Activated naive CD4-positive, alpha-beta T cell treated with anti-CD3 and anti-CD28 coated beads, Interleukin-2, amount 10 ng/mL, durations not matched to agents 7 days and 5 days (primary cell): ENCODE measurements at places on chromosomes 4 and X.
A peak's percentile ranks its signal among the peaks of the same experiment; 100 is the strongest.

GRCh38 chr4:5424901-5425300 is 283.5 kb downstream of the EVC2 start:
- no peak for DNase-seq

DNA sequence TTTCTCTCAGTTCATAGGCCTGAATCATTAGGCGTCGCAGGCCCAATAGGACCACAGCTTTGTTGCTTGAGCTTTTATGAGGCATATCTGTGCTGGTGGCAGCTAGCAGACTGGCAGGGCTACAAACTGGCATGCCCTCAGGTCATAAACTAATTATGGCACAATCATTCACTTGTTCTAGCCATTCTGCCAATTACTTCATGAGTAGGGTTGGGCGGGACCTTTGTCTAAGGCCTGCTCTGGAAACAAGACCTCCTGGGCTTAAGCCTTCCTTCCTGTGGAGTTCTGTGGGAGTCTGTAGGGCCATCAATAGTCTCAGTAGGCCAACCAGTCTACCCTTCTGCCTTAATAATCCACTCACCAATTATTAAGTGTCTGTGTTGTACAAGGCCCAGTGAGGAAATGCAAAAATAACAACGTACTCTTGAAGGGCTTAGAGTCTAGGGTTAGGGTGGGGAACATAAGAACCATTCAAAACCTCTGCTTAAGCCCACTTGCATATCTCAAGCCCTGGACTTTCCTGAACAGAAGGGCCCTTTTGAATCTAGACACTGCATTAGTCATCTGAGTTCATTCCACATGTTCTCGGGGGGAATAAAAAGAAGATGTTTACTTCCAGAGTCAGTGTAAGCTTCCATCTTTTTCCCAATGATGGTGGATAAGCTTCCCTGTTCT is 44.5 kb downstream of the SHROOM4 start:
- DNase-seq, result no peak

DNA sequence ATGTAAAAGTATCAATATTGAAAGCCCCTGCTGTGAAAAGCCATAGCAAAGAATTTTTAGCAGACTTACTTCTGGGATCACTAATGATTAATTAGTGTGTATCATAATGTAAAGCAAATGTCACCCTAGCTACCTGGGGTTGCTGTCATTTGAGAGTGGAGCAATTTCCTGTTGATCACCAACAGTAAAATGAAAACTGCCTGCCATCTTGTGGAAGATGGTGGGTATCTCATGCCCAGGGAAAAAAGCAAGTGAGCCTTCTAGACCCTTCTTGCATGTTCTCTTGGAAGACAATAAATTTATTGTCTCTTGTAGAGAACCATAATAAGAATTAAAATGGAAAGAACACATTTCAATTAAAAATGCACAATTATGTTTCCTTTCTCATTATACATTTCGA is 360.2 kb downstream of the ZIC3 start:
- no peak for DNase-seq

GRCh38 chr4:127634181-127634580 is 1.4 kb downstream of the INTU start:
- no peak for DNase-seq

DNA sequence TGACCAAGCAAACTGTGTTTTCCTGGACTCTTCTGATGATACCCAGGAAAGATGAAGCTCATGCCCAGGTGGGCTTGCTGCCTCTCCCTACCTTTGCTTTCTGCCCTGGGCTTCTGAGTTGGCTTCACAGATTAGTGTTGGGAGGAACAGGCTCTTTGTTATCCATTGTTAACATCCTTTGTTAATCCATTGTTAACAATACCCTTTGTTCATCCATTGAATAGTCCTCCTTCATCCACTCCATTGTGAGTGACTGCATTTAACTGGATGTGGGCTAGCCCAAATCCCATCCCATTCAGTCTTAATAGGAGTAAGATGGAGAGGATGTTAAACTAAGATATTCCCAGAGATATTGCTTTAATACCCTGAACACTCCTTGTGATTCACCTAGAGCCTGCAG is 199.0 kb upstream of the LNX1 start:
- DNase-seq, result no peak

DNA sequence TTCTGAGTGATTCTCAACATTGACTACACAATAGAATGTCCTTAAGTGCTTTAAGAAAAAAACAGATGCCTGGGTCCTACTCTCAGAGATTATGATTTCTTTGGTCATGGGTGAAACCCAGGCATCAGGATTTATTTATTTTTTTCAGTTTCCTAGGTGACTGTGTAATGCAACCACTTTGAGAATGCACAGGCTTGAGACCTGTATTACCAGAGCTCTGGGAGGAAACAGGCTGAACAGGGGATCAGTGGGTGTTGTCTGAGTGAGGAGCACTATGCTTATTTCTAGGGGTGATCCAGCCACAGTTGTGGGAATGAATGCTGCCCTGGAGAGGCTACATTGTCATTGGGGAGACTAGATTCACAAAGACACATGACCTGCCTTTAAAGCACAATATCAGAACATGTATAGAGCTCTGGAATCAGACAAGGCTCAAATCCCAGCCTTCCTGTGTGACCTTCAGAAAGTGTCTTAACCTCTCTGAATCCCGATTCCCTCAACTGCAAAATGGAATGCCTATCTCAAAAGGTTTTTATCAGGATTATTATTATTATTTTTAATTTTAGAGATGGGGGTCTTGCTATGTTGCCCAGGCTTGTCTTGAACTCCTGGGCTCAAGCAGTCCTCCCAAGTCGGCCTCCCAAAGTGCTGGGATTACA is 61.6 kb upstream of the PRPS1 start:
- DNase-seq, result no peak

GRCh38 chrX:134570899-134571298 is 87.4 kb downstream of the PLAC1 start:
- no peak for DNase-seq

DNA sequence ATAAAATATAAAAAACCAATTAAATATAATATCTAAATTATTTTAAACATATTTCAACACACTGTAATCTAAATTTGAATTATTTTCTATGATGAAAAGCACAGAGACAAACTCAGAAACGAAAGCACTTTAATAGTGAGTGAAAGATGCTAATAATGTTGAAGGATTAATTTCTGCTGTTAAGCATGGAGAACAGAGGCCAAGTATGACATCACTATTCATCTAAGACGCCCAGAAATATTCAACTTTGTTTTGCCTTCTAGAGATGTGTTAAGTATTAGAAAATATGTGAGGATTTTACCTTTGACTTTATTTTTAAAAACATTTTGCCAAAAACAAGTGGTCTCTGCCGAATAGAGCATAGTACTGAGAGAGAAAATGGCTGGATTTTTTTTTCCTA is 19.3 kb downstream of the ARHGEF6 start:
- DNase-seq, result no peak

- peak; percentile 10 for DNase-seq
Observed at GRCh38 chr4:1204828-1205585, 32.6 kb upstream of the SPON2 start.

DNA sequence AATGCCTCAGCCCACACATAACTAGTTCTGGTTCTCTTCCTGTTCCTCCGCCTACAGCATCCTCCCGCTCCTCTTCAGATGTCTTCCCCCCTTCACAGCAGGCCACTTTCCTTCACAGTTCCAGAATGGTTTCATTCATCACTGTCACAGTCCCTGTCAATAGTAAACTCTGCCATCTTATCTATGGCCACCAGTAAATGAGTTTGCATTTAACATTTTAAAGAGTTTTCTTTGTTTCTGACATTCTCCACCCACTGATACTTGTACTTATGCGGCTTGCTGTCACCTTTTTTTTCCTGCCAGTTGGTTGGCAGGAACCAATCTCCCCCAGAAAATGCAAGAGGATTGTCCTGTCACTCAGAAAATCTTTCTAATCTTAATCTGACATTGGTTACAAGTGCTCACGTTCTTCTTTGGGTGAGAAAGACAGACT is 114.1 kb downstream of the GLUD2 start:
- no peak for DNase-seq

- DNase-seq, result no peak
Observed at GRCh38 chr4:135917011-135917410, 1615.3 kb downstream of the PCDH18 start.

DNA sequence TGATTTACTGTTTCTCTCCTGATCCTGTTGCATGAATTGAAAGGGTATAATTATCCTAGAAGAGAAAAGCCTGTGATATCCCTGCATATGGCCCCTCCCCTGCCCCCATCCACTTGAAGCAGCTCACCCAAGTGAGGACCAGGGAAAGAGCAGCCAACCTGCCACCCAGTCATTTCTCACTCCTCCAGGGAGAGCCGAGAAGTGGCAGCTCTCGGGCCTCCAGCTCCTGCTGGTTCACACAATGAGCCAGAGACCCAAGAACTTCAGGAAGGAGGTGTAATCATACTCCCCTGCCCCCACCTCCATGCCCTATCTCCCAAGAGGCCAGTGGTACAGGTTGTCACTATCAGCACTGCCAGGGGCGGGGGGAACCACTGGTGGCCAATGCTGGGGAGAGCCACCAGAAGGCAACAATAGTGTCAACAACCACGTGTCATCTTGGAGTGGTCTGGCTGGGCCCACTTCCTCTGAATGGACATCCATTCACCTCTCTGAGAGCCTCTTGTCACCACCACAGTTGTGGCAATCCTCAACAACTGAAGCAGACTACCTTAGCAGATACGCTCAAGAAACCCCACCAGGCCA is 42.9 kb downstream of the APOO start:
- no peak for DNase-seq

DNA sequence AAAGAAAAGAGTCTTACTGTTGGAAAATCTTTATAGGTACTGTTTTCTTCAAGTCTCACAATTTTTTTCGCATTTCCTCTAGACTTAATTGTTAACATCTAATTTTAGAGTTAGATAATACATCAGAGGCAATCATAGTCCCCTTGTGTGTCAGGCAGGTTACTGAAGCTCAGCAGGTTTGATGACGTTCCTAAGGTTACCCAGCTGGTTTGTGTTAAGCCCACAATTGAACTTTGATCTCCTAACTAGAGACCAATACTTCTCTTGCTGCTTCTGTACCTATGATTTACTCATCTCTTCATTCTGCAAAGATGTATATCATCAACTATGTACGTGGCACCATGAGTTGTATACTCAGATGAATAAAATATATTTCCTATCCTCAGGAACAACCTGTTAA is 131.6 kb upstream of the STIM2 start:
- DNase-seq, result no peak

DNA sequence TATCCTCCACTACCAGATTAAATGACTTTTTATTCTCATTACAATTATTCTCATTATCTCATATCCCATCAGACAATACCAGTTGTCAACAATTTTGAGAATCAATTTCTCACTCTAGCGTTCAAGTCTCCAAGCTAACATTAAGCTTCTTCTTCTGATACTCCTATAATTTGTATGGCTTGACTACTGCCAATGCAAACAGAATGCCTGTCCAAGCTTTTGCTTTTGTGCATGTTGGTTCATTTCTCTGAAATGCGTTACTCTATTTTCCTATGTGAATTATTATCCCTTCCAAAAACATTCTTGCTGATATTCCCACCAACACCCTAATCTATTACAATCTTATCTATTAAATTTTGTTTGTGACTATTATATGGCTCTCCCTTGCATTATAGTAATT is 1602.3 kb downstream of the C4orf33 start:
- no peak for DNase-seq

GRCh38 chr4:145614233-145614610 is 5.0 kb upstream of the MMAA start:
- DNase-seq, result no peak

- DNase-seq, result no peak
Observed at GRCh38 chrX:68936608-68937007, 107.8 kb downstream of the EFNB1 start.

DNA sequence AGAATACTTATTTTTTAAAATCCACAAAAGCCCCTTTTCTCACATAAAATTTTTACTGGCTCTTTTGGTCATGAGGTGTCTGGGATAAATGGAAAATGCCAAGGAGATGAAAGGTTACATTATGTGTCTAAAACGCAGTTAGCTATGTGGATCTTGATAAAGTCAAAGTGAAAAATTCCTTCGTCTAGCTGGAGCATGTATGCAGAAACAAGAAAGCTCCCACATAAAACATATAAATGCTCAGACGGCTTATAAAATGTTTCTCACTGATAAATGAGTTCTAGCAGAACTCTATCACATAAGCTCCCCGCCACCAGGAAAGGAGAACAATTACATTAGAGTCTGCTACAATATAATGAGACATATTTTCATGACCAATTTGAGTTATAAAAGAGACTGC is 83.8 kb downstream of the TBC1D9 start:
- DNase-seq, result no peak

GRCh38 chrX:21873063-21873775 is 17.4 kb downstream of the YY2 start:
- no peak for DNase-seq

- no peak for DNase-seq
Observed at GRCh38 chrX:15404401-15405096, 20.3 kb upstream of the VEGFD start.

DNA sequence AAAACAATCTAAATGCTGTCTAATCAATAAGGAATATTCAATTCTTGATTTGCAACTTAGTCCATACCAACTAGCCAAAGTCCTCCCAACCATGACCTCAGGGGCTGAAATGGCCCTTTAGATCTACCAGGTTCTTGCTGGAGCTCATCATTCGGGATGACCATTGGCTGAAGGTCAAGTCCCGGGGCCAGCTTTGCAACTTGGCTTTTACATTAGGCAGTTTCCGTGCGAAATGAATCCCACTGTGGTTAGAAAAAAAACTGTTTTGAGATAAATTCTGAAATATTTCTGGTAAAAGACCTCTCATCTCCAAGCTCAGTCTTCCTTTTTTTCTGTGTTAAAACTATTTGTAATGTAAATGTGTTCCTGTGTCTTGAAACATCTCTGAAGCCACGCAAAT is 178.6 kb downstream of the TENM3 start:
- no peak for DNase-seq

- no peak for DNase-seq
Observed at GRCh38 chrX:103797691-103798090, 21.1 kb downstream of the PLP1 start.

DNA sequence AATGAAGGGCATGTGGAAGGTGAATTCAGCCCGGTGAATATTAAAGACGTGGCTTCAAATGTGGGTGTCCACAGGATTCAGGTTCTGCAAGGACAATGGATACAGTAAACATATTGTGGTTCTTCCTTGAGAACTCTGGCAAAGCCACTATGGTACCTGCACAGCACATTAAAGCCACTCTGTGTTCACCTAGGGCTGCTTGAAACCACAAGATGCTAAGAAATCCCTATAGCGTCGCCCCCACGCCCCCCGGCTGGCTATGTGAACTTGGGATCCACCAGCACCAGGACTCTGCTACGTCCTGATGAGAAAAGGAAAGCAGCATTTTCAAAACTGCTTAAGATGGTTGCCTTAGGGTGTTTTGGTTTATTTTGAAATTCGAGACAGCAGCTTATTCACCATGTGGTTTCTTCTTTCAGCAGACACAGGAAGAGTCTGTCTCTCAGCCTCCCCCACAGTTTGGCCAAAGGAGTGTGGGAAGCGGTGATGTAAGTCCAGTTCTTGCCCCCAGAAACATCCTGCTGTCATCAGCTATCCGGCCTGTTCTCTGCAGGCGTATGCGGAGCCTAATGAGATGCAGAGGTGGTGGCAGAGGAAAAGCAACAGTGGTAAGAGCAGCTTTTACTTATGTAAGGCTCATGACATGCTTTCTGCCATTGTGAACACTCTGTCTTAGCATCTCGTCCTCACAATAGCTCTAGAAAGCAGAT is 111.5 kb downstream of the AFAP1 start:
- DNase-seq, result peak; percentile 59

- no peak for DNase-seq
Observed at GRCh38 chr4:96675896-96676295, 836.0 kb downstream of the PDHA2 start.
